ENCODE measurements at places on chromosomes 2 and 18.

DNA sequence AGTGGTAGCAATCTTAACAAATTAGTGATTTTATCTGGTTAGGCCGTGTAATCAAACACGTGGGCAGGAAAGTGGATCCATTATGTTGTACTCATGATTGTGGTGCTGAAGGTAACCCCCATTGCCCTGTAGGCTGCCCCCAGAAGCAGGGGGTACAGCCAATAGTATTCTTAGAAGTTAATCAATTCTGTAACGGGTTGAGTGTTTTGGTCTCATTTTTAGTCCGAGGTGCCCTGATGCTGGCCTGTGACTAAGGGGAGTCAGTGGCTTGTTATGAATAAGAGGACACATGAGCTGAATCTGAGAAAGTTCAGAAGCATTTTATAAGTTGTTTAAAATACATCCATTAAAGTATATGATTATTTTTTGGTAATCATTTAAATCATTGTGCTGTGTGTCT lies 8.6 kb downstream of the EPAS1 start:
- no peak for DNase-seq

GRCh38 chr2:59732871-59733566 lies 820.4 kb downstream of the BCL11A start:
- DNase-seq = no peak

DNA sequence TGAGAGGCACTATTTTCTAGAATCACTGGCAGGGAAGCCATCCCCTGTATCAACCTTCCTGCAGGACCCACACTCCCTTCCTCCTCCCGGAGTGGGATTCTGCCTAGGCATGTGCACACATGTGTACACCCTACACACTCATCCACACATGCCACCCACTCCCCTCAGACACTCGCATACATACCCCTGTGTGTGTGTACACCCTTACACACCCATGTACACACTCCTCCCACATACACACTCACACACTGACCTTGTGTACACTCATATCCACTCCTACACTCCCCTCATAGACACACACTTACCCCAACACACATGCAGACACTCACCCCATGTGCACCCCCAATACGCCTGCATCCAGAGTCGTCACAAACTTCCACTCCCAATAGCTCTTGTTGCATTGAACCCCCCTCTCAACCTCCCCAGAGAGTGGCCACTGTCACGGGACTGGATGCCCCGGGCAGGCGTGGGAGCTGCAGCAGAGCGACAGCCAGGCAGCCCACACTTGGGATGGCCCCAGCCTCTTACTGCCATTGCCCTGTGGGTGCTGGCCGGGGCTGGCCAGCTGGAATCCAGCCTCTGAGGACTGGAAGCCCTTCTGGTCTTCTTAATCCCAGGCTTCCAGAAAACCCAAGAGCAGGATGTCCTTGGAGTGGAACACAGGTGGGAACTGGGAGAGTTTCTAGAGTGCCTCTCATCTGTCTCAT lies 251.0 kb downstream of the LOXHD1 start:
- DNase-seq = no peak

- DNase-seq = no peak
Measured at GRCh38 chr2:15560140-15560987, 770 bp downstream of the NBAS start.

DNA sequence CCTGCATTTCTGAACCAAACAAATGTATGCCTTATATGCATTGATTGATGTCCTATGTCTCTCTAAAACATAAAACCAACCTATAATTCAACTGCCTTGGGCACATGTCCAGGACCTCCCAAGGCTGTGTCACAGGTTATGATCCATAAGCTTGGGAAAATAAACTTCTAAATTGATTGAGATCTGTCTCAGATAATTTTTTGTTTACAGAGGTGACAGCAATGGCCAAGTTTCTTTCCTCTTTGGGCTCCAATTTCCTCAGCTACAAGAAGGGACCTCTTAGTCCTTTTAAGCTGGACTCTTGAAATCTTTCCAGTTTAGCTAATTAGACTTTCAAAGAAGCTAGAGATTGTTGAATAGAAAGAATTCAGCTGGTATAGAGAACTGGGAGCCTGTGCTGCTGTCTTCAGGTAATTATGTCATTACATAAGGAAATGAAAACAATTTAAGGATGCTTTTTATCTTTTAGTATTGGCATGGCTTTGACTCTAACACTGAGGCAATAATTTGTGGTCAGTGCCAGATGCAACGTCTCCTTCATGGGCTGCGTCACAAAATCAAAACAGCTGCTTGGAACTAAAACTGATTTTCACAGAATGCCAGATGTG lies 412.1 kb upstream of the TRIB2 start:
- no peak for DNase-seq

GRCh38 chr2:70356941-70357683 lies 55.2 kb upstream of the FAM136A start:
- no peak for DNase-seq

Measured in cortex of kidney (tissue), 1 donor.